CD4-positive, CD25-positive, alpha-beta regulatory T cell (primary cell): ENCODE measurements at places on chromosomes 12 and 14.

GRCh38 chr14:99792551-99793212, 531 bp upstream of the EML1 start:
- DNase-seq, result no peak

- no peak for DNase-seq
Measured at GRCh38 chr12:123961585-123962345, 10.9 kb downstream of the CCDC92 start.

DNA sequence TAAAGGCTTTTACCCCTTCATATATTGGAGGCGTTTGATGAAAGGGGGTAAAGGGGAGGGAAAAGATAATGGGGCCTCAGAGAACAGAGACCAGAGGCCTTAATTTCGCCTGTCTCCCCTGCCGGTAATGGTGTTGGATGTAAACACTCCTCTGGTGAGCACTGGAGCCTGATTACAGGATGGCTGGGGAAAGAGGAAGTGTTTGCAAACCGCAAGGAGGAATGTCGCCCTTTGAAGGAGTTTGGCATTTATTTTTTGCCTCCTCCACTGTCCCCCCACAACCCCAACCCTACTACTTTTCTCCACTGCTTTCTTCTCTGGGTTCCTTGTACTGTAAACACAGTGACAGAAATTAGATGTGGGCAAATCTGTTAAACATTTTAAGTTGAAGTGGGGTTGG, 211.9 kb upstream of the TBX3 start:
- no peak for DNase-seq

DNA sequence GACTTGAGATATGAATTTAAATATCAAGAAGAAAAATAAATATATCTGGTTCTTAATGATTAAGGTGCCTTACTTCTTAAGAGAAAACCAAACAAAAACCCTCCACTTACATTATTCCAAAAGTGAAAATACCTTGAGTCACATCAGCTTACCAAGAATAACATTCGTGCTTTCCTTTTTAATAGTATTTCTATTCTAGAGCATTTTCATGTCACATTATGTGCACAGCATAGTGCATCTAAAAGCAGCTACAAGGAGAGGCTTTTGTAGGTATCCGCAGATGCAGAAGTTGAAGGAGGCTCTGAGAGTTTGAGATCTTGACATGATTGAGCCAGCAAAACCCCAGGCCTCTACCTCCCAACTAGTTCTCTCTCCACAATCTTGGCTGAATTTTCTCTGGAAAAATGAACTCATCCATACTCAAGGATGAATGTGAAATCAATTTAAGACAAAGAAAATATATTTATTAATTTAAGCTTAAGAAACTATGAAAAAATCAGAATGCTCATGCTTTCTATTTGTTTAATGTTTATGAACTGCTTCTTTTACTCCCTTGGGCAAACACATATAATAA, 275.0 kb downstream of the AKAP6 start:
- DNase-seq, result no peak

DNA sequence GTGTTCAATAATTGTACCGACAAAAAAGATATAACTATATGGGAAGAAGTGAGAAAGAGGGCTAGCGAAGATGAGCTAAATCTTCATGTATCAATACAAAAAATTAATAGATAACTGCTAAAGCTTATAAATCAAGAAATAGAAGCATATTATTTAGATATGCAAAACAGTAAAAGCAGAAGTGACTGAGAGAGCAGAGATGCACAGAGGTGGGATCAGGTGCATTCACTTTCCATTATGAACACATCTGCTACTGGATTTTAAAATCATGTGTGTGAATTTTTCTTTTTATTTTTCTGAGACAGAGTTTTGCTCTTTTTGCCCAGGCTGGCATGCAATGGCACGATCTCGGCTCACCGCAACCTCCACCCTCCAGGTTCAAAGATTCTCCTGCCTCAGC, 33.4 kb downstream of the GUCY2C start:
- DNase-seq, result no peak

DNA sequence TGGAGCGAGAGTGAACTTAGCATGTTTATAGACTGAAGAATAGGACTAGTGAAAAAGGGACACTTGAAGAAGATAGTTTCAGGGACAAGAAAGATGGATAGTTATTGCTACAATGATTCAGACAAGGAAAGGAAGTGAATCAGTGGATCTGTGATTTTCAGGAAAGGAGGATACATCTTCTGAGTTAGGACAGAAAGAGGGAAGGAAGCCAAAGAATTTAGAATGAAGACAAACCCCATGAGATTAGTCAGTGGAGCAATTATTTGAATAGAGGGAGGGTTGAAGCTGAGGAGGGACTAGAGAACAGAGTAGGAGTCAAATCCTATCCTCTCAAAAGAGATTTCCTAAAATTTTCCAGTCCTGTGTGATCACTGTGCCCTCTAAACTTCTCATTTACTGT, 282.7 kb downstream of the AKAP6 start:
- no peak for DNase-seq

DNA sequence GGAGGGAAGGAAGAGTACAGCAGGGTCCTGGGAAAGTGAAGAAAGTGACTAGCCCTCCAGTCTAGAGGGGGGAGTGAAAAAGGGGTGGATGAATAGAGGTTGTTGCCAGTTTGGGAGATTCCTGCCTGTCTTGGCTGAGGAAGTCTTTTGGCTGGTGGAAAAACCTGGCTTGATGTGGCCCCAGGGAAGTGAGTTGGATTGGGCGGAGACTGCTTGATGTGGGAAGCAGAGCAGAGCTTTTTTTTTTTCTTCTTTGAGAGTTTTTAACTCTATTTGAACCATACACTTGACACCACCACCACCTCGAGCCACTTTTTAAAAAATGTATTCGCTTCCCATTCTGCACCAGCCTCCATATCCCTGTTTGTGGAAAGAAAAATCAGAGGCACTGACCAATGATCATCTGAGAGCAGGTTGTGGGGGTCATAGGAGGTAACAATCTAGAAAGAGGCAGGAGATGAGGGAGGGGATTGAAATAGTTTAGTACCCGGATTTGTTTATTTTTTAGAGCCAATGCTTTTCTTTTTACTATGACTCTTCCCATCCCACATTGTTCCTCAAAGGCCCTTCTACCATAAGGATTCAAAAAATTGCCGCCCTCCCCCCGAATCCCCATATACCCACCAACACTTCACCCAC, 690 bp upstream of the DTX3 start:
- no peak for DNase-seq

GRCh38 chr14:69554500-69554899, 20.2 kb downstream of the CCDC177 start:
- DNase-seq, result no peak

- DNase-seq, result no peak
Measured at GRCh38 chr12:65892841-65893251, 68.6 kb downstream of the HMGA2 start.

DNA sequence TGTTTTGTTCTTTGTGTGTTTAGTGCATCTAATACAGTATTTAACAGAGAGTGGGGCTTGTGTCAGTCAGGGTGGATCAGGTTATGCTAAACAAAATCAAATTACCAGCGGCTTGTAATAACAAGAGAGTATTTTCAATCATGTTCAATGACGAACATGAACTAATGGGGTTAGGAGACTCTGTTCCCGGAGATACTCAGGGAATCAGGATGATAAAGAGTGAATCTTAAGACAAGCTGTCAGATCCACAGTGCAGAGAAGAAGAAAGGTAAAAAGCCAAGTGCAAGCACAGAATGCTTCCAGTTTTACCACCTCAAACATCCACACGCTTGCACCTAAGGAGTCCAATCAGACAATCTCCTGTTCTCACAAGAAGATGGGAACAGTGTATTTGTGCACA, 1331.5 kb upstream of the TMEM132C start:
- no peak for DNase-seq

- no peak for DNase-seq
Measured at GRCh38 chr12:21580748-21581516, 23.7 kb downstream of the GYS2 start.

GRCh38 chr12:5305425-5305824, 126.5 kb upstream of the NTF3 start:
- no peak for DNase-seq

DNA sequence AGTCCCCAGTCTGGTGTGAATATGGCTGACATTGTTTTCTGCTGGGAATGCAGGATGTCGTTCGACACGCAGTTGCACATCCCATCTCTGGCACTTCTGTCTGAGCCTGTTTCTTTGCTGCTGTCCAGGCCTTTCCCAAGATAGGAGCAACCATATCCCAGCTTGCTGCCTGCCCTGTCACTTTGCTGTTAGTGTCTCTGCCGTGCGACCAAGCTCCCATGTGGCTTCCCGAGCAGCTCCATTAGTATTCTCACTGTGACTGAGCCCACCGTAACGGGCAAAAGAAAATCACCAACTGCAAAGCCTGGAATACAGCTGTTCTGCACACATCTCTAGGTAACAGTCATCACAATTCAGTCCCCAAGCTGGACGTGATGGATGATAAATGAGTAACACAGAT, 66.0 kb upstream of the CPSF6 start:
- no peak for DNase-seq

DNA sequence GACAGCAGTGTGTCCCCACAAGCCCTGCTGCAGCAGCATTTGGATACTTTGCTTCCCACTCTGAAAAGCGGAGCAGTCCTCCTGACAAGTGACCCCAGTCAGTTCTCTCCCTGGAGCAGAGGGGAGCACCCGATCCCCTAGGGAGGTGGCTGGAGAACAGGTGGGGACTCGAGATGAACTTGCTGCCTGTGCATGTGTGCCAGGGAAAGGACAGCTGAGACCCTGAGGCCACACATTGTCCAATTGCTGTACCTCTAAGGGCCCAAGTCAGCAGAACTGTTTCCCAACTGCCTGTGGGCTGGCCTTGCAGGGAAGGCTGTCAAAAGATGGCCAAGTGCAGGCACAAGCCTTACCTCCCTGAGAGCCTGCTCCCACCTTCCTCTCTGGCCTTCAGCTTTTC, 55.1 kb downstream of the IFT43 start:
- no peak for DNase-seq
